Activated CD8-positive, alpha-beta memory T cell treated with anti-CD3 and anti-CD28 coated beads for 1 hour (primary cell): ENCODE measurements at places on chromosomes 12 and 14.

- DNase-seq, result no peak
Observed at GRCh38 chr12:59446116-59446515, 149.7 kb upstream of the SLC16A7 start.

DNA sequence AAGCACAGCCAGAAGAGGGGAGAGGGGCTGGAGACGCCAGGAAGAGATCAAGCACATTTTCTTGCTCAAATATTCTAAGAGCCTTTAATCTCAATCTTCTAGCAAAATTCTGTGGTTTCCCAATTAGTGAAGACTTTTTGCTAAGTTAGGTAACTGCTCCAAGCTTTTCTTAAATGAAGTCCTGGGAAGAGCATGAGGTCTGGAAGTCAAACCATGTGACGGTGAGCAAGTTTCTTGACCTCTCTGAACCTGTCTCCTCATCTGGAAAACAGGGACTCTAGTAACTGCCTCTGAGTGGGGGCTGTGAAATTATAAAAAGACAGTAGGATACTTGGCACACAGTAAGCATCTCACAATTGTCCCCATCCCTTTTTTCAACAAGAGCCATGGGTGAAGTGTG is 24.1 kb downstream of the BDKRB1 start:
- DNase-seq, result no peak

DNA sequence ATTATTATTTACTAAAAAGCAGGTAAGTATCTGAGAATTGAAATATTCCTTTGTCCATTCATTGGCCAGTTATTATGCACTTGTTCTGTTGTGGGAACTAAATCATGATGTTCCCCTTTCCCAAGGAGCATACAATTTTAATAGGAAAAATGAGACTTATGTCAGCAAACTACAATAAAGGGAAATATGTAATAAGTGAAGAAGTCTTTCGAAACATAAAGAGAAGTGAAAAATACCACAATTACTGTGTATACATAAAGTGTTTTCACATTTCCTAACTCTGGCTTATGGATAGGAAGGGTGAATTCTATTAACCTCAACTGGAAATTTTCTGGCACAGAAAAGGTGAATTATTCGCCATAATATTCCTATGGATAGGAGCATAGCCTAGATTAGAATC is 78.4 kb upstream of the DNM1L start:
- DNase-seq, result no peak

DNA sequence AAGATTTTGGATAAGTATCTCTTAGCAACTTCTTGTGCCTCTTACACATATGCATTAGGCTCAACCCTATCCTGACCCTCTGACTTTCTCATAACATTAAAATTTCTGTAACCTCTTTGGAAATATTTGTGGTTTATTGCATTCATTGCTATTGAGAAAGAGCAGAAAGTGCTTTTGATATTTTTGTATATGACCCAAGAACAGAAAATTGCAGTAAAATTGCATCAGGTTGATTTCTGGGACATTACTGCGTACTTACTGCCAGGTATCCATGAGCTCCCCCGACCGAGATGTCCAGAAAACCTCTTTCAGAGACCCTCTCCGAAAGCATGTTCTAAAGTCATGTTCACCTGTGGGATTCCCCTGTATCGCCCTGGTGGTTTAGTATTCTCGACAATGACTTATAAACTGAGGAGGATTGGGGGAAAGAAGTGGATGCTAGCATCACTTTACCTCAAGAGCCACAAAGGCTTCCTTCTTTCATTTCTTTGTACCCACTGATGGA is 14.5 kb upstream of the IL22 start:
- DNase-seq, result no peak

- no peak for DNase-seq
Observed at GRCh38 chr12:96447256-96447655, 42.1 kb upstream of the CFAP54 start.

GRCh38 chr12:126891789-126892188 is 1375.2 kb upstream of the TMEM132C start:
- DNase-seq, result no peak

DNA sequence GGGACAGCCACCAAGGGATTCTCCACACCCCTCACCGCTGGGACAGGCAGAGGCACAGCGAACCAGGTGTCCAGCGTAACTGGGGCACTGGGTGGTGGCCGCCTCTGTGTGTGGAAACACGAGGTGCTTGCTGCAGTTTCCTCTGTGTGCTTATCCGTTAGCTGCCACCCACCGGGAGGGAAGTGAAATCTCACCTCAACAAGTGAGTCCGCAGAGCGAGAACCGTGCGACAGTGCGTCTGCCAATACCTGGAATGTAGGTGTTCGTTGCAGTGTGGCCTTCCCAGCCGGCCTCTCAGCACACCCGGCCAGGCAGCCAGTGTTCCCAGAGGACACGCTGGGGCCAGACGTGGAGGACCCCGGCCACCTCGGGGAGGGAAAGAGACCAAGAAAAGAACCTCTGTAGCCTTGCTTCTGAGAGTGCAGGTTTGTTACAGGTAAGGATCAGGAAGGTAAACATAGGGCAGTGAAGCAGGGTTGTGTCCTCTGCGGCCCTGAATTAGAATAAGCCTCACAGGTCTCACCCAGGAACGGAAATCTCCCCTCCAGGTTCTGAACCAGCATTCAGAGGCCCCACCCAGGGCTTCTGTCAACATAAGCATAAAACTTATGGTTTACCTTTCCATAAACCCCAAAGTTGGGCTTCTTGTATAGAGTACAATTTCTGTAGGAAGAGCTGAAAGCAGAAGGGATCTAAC is 1.5 kb downstream of the BCL2L14 start:
- DNase-seq, result no peak

DNA sequence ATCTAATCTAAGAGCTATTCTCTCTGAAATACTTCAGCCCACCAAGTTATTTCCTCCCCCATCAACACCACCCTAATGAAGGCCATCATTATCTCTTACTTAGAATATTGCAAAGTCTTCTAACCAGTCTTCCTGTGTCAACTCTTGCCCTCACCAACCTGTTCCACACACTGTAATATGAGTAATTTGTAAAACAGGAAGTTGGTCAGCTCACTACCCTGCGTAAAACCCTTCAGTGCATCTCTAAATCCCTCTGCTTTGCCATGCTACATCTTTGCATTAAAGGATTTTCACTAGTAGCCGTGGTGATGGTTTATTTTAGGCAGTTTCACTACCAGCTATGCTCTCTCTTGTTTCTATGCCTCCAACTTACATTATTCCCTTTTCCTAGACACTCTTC is 70.0 kb downstream of the KIF21A start:
- no peak for DNase-seq

GRCh38 chr12:78442454-78442801 is 422.1 kb upstream of the SYT1 start:
- no peak for DNase-seq

DNA sequence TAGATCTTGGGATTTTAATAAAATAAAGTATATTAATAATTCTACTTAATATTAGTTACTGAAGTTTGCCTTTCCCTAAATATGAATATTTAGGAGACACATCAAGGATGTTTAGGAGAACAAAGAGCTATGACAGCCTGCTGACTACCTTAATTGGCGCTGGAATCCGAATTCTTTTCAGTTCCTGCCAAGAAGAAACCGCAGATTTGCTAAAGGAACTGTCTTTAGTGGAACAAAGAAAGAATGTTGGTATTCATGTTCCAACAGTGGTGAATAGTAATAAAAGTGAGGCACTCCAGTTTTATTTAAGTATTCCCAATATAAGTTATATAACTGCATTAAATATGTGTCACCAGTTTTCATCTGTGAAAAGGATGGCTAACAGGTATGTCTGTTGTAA is 54.5 kb downstream of the MIS18BP1 start:
- DNase-seq, result no peak

DNA sequence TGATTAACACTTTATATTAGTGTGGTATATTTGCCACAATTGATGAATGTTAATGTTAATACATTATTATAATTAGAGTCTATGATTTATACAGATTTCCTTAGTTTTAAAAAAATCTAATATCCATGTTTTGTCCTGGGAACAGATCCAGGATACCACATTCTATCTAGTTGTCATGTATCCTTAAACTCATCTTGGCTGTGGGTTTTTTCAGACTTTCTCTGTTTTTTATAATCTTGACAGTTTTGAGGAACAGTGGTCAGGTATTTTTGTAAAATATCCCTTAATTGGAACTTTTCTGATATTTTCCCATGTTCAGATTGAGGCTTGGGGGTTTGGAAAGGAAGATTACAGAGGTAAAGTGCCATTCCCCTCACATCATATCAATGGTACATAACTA is 104.1 kb downstream of the LMNTD1 start:
- DNase-seq, result no peak

- DNase-seq, result no peak
Observed at GRCh38 chr14:35979531-35979930, 153.4 kb downstream of the BRMS1L start.

DNA sequence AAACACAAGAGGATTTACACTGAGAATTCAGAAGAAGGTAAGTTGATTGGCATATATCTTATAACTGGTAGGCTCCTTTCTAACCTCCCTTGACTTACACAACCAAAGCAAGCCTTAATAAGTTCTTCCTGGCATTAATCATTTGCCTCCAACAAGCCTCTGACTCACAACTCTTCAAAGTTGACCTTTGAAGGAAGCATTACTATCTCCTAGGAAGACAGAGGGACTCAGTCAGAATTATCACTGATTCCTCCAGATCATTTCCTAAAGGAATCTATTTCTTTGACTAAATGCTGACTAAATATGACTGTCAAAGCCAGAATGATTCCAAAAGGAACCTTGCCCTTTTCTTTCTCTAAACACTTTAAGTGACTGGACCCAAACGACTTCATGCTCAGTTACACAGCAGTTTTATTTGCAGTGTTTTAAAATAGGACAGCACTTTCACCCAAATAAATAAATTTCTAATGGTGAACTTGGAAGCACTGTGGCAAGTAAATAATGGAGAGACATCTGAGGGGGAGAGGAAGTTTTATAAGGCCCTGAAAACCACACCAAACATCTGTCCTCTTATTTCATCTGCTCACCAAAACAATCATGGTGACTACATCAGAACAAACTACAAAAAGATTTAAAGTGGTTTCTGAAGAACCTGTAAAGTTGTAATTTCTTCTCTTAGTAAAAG is 128.2 kb downstream of the KLHL28 start:
- DNase-seq, result no peak

GRCh38 chr14:68695856-68696255 is 97.0 kb downstream of the ZFP36L1 start:
- no peak for DNase-seq

- DNase-seq, result no peak
Observed at GRCh38 chr14:21711360-21711961, 37.8 kb upstream of the OR4E1 start.

- no peak for DNase-seq
Observed at GRCh38 chr12:23884909-23885308, 64.6 kb downstream of the SOX5 start.

DNA sequence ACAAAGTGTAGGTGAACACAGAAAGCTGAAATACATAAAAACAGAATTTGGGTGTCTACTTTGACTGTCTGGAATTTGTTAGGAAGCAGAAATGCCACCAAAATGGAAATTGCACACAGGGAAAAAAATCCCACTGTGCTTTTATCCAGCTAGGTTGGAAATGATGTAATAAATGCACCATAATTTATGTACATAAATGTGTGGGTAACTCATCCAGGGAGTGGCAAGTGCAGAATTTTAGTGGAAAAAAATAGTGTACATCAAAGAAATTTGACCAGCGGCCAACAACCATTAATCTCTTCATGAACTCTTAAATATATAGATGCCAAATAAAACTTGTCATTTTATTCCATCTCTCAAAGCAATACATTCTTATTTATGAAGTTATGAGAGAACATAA is 105.6 kb downstream of the LLPH start:
- no peak for DNase-seq

- no peak for DNase-seq
Observed at GRCh38 chr12:32196250-32197198, 89.9 kb downstream of the BICD1 start.

DNA sequence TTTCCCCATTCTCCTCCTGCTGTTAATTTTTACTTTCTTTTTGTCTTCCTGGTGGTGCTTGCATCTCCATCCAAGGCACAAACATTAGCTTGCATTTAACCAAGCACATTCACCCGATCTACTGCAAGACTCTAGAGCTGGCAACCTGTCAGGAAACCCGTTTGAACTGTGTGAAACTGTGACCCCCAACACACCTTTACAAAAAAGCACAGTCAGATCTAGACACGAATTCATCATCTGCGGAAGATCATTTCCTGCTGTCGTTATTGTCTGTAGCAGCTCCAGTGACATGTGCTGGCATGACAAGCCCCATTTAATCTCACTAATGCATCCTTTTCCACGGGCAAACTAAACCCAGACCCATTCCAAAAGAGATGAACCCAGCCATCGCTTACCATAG is 340.5 kb downstream of the VRK1 start:
- DNase-seq, result no peak

GRCh38 chr12:26298785-26299621 is 103.6 kb downstream of the SSPN start:
- DNase-seq, result no peak

- no peak for DNase-seq
Observed at GRCh38 chr14:105379946-105380345, 18.4 kb upstream of the TEX22 start.

DNA sequence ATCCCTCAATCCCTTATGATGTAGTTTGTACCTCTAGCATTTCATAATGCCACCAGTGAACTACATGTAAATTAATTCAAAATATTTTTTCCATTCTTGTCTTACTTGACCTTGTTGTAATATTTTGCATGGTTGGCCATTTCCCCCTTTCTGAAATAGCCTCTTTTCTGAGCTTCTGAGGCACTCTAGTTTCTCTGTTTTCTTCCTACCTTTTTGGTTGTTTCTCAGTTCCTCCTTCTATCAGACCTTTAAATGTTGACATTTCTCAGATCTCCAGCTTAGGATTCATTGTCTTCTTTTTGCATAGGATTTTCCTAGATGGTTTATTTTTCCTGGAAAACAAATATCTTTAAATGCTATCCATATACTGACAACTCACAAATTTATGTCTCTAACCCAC is 9.8 kb upstream of the RMST start:
- no peak for DNase-seq

DNA sequence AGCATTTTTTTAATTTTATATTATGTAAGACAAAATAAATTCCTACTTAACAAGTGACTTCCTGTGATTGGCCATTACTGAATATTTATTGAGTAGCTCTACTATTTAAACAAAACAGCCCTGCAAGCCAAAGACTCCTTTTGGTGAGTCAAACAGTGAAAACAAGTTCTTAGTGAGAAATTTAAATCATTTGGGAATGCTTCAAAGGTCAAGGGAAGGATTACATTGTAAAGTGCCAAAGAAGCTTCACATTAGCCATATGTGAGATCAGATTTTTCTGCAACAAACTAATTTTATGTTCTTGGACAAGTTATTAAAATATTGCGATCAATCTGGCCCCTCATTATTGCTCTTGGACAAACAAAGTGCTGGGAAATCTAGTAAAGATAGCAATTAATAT is 795.4 kb upstream of the MGAT4C start:
- DNase-seq, result no peak

- no peak for DNase-seq
Observed at GRCh38 chr14:42673963-42674362, 1067.3 kb downstream of the LRFN5 start.

GRCh38 chr12:46268583-46269428 is at the start of gene SLC38A1:
Gene SLC38A1, minus strand, starts transcription at chr12:46269043. Its CDS starts 29,243 bp downstream, at chr12:46239800.
- DNase-seq, result peak; percentile 78
